Hippocampal formation (tissue), 2 donors: ENCODE measurements at places on chromosomes 2 and 18.

DNA sequence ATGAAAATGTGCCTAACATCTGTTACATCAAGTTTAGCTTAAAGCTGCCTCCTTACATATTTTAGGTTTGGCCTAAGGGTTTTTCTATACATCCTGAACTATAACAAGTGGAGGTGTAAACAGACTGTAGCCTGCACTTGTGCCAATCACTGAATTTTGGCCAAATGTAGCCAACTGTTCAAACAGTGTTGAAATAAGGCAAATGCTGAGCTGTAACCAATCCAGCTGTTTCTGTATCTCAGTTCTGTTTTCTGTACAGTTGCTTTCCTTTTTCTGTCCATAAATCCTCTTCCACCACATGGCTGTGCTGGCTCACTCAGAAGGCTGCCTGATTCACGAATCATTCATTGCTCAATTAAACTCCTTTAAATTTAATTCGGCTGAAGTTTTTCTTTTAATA, 19.2 kb upstream of the CAPN13 start:
- DNase-seq = no peak

- no peak for DNase-seq
These were observed 333.9 kb downstream of the LPIN1 start for GRCh38 chr2:12080360-12080759.

DNA sequence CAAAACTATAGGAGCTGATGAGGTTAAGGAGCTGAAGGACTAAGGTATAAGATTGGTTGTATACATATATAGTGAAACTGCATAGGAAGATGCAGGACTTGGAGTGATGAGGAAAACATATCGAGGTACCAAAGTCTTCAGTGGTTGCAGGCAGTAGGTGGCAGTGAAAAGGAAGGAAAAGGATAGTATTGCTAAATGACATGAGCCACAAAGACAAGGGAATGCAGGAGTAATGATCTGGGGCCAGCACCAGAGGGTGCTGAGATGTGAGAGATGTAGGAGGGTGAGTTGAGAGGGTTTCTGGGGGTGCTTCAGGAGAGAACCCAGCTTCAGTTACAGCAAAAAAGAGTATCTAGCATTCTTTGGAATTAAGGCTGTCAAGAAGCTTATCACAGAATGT, 172.2 kb upstream of the MYO3B start:
- DNase-seq = no peak

DNA sequence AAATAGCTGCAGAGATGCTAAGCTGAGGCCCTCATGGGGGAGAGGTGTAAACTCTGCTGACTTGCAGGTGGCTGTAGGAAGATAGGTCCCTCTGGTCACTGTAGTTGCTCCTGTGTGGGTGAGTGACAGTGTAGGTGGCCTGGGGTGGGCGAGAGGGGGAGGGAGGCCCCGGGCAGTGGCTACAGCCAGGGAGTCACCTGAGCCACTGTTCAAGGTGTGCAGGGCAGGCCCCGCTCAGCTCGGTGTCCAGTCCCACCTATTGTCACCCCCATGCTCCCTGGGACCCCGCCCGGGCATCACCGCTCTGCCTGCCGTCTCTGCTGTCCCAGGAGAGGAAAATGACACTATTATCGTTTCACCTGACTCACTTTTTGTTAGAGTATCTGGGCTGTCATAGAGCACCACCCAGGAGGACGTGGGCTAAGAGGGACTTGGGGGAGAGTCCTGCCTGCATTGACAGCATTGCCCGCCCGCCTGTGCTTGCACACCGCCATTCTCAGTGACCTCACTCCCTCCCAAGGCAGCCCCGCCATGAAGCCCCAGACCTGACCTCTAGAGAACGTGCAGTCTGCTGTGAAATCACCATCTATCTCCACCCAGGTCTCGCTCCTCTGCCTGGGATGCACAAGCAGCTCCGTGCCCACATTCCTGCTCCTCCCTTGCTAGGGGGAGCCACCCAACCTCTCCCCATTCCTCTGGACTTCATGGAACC, 29.2 kb downstream of the COPS9 start:
- no peak for DNase-seq

GRCh38 chr2:45412754-45413379, 198.2 kb downstream of the SRBD1 start:
- no peak for DNase-seq

- no peak for DNase-seq
These were observed 4.3 kb upstream of the CHRNA1 start for GRCh38 chr2:174768557-174768956.

- no peak for DNase-seq
These were observed 12.8 kb upstream of the DNPEP start for GRCh38 chr2:219400562-219400961.

- no peak for DNase-seq
These were observed 716 bp upstream of the SLC39A10 start for GRCh38 chr2:195656161-195656858.

- no peak for DNase-seq
These were observed 6.7 kb upstream of the SCN1A start for GRCh38 chr2:166134252-166135151.

- peak; percentile 56 for DNase-seq
These were observed 58.6 kb downstream of the NCAPH start for GRCh38 chr2:96393989-96394761.

- no peak for DNase-seq
These were observed 19.5 kb downstream of the CNOT11 start for GRCh38 chr2:101272045-101272784.

GRCh38 chr2:134762508-134762907, 43.7 kb upstream of the TMEM163 start:
- DNase-seq = no peak

GRCh38 chr2:118987886-118988285, 45.9 kb downstream of the MARCO start:
- no peak for DNase-seq

DNA sequence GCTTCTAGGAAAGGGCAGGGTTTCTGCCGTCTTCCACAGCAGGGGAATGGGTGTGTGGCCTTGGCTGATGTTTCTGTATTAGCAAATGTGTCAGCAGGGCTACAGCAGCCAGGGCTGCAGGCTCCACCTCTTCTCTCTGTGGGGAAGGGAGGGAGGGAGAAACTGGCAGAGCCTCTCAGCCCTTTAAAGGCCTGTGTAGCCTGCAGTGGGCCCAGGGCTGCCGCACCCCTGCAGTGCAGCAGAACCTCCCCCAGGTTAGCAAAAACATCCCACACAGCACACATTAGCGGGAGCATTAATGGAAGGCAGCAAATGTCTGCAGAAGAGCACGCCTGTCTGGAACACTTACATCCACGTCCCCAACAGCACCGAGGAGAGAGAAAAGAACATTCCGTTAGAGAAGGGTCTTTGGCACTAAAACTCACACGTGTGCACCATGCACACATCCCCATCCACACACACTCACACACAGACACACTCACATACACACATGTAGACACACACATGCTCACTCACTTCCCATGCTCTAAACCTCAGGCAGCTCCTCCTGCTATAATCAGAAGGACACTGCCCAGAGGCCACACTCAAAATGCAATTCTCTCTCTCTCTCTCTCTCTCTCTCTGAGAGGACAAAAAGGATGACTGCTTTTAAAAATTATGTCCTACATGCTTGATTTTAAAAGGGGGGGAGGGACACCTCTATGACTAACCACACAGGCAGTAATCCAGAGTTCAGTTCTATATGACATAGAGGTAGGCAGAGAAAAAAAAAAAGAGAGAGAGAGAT, 24.1 kb downstream of the MRPL35 start:
- peak; percentile 52 for DNase-seq
